ENCODE measurements at places on chromosomes 3 and 15.

GRCh38 chr3:194565597-194566190 lies 67.5 kb downstream of the TMEM44 start:
- no peak for DNase-seq

DNA sequence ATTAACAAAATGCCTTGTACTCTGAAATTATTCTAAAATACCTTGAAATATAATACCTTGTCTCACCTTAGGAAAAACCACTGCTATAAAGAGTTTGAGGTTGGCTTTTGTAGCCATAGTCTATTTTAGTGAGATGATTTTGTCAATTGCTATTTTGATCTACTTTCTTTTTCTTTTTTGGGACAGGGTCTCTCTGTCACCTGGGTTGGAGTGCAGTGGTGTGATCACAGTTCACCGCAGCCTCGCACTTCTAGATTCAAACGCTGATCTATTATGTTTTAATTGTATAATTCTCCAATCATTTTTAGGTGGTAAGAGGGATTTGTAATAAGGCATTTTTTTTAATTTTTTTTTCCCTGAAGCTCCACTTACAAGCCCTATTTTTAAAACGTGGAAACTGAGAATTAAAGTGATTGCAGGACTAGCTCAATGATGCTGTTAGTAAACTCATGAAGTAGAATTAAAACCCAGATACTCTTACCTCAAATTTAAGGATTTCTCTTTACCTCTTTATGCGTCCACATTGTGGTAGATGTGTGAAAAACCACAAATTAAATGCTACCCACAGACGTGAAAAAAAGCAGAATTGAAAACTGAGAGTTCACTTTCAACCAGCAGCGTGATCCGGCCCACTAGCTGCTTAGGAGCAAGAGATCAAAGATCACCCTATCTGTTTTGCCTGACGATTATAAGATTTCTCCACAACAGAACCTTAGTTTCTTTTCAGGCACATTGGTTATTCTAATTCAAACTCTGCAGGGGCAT lies 384.2 kb downstream of the CGGBP1 start:
- no peak for DNase-seq

GRCh38 chr15:31263751-31264558 lies 62.7 kb upstream of the KLF13 start:
- DNase-seq = no peak

- DNase-seq = no peak
Observed at GRCh38 chr3:155368786-155369185, 75.3 kb upstream of the STRIT1 start.

DNA sequence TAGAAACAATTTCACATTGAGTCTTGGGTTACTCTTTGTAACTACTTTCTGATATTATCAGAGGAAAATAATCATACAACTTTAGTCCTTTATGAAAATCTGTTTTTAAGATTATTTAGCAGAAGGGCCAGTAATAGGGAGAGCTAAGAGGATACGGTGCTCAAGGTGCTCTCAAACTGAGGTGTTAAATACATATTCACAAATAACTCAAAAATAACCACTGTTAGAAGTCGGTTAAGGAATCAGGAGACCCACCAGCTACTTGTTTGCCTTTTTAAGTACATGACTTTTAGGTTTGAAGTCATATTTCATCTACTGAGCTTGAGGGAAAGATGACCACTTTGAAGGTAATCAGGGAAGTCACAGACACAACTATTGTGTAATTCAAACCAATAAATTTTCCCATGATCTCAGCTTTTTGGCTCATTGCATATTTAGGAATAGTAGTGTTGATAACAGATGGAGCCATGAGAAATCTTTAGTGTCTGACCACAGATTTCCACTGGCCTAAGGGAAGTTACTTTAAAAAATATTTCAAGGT lies 1.4 kb upstream of the RSRC1 start:
- DNase-seq = no peak

- DNase-seq = no peak
Observed at GRCh38 chr3:170806676-170807075, 63.3 kb downstream of the RPL22L1 start.

GRCh38 chr15:101489237-101489598 lies 289 bp downstream of the PCSK6 start:
- DNase-seq = no peak

GRCh38 chr15:56052395-56053045 lies 59.1 kb upstream of the NEDD4 start:
- no peak for DNase-seq

- DNase-seq = no peak
Observed at GRCh38 chr3:13243586-13243985, 170.4 kb upstream of the IQSEC1 start.

DNA sequence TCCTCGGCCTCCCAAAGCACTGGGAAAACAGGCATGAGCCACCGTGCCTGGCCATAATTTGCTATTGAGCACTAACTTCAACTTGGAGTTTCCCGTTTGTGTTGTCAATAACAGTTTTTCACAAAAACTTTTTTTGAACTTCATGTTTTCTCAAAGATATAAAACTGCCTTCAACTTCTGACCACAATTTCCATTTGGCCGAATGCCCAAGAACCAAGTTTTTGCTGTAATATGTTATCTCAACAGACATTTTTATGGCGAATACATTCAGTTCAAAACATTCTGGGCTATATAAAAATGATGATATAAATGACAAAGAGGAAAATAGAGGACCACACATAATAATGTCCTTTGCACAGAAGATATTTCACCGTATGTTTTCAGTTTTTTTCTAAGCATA lies 56.4 kb downstream of the NEDD4 start:
- no peak for DNase-seq

- DNase-seq = no peak
Observed at GRCh38 chr15:69081310-69082004, 67.0 kb downstream of the NOX5 start.

DNA sequence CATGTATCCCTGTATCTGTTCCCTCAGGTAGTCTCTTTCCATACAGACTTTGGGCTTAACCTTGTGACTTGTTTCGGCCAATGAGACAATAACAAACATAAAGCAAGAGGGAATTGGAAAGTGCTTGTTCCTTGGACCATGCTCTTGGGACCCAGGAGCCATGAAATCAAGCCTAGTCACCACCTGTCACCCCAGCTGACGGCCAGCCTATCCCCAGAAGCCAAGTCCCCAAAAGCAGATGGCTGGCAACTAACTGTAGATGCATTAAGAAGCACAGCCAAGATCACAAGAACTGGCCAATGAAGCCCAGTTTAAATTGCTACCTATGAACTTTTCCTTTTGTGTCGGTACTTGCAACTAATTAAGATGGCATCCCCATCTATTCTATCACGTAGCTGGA lies 822.0 kb downstream of the CADM2 start:
- DNase-seq = no peak

GRCh38 chr3:193187070-193187722 lies 53.8 kb upstream of the PLAAT1 start:
- no peak for DNase-seq

GRCh38 chr3:147418808-147419701 lies 9.9 kb downstream of the ZIC1 start:
- no peak for DNase-seq

DNA sequence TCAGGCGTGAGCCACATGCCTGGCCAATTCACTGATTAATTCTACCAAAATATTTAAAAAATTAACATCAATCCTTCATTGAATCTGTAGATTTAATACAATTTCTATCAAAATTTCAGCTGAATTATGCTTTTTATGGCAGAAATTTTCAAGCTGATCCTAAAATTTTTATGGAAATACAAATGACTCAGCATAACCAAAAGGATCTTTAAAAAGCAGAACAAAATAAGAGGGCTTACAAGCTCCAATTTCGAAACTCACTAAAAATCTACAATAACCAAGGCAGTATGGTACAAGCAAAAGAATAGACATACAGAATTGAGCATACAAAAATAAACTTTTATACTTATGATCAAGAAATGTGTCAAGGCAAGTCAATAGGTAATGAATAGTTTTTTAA lies 180.4 kb upstream of the CTNNB1 start:
- DNase-seq = no peak

GRCh38 chr15:34133511-34133910 lies 31.6 kb downstream of the PGBD4 start:
- no peak for DNase-seq

DNA sequence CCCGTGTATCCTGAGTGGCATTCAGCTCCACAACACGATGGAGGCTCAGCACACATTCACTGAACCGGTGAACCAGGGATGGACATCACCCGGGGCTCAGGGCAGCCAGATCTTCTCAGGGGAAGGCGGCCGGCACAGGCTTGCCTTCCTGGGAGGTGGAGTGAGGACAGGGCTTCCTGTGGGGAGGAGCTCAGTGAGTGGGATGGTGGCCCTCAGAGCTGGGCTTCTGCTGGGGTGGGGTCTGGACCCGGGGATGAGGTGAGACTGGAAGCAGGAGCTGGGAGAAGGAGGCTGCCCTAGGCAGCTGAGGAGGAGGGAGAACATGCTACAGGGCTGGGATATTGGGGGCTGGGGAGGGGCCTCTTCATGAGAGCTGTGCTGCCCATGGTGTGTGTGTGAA lies 58.5 kb upstream of the PRR23E start:
- DNase-seq = no peak

DNA sequence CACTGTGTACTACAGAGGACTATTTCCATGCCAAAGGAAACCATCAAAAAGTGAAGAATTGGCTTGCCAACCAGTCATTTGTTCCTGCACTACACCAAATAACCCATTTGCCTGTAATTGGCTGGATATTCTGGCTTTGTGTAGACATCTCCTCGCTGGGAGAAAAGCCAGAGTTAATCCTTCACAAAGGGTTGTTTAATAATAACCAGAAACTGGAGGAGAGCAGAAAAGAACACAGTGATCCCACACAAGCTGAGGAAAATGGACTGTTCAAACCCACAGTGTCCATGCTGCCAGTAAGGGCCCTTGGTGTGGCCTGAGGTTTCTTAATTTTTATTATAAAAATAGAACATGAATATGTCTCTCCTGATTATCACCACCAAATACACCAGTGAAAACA lies 294.0 kb downstream of the RORA start:
- DNase-seq = no peak

GRCh38 chr3:129857899-129858298 lies 35.6 kb downstream of the TMCC1 start:
- no peak for DNase-seq

GRCh38 chr3:15651396-15651795 lies 49.9 kb downstream of the BTD start:
- DNase-seq = no peak

DNA sequence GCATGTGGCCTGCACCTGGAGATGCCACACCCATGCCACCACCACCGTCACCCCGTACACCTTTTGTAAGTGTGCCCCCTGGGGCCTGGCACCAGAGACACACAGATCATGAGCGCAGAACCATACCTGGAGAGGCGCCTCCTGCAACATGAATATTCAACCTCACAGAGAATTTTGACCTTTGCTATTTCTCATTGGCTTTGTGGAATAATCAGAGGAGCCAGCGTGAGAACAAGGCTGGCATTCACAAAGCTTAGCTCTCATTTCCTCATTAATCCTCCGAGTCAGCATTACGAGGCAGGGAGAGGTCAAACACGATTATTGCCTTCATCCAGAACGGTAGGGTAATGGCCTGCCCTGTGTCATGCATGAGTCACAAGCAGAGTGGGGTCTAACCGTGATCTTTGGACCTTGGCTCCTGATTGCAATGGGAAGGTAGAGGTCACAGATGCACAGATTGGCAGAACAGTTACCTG lies 73.0 kb upstream of the POMGNT2 start:
- DNase-seq = no peak

GRCh38 chr15:53328341-53328740 lies 431.1 kb downstream of the WDR72 start:
- no peak for DNase-seq

- no peak for DNase-seq
Observed at GRCh38 chr15:101162701-101163483, 89.0 kb downstream of the CHSY1 start.

GRCh38 chr3:109336291-109336861 lies 970 bp downstream of the DPPA4 start:
- no peak for DNase-seq

GRCh38 chr15:70023064-70023768 lies 74.5 kb downstream of the TLE3 start:
- DNase-seq = no peak

DNA sequence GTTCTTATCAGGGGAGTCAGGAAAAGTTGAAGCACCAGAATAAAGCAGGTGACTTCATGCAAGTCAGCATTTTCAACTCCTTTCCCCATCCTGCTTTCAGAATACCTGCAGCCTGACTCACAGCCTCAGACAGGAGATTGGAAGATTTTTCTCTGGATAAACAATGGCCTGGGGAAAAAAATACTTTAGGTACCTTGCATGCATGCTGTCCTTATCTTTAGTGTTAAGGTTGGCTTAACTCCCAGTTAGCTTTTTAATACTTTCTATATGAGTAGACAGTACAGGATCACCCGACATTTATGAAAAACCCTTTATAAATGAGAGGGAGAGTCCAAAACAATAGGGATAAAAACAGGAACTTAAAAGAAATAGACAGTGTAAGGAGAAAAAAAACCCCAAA lies 53.6 kb downstream of the PAK2 start:
- no peak for DNase-seq

DNA sequence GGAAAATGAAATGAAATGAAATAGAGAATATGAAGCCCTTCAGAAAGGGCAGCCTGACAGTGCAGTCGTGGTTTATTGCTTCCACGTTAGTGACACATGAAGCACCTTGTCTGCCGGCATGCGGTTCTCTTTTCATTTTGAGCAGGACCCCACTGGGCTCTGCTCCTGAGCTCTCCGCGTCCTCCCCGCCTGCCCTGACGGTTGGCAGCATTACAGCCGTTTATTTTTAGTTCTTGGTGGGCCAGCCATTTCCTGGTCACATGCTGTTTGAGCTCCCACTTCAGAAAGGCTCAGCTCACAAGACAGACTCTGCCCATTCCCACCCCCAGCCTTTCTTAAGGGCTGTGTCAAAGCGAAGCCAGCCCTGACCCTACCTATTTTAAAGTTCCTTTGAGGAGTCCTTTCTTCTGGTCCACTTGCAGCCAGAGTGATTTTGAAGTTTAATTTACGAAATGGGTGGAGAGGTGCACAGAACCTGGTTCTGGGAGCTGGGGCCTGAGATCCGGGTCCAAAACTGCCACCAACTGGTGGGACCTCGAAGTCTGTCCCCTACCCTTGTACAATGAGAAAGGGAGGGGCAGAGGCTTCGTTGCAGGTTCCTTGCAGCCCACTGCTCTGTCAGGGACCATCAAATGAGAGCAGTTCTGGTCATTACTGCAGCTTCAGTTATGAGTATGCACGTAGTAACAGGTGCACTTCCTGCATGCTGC lies 60.1 kb downstream of the MGLL start:
- peak; percentile 43 for DNase-seq

- no peak for DNase-seq
Observed at GRCh38 chr3:196513697-196514349, 1.3 kb downstream of the SMCO1 start.

DNA sequence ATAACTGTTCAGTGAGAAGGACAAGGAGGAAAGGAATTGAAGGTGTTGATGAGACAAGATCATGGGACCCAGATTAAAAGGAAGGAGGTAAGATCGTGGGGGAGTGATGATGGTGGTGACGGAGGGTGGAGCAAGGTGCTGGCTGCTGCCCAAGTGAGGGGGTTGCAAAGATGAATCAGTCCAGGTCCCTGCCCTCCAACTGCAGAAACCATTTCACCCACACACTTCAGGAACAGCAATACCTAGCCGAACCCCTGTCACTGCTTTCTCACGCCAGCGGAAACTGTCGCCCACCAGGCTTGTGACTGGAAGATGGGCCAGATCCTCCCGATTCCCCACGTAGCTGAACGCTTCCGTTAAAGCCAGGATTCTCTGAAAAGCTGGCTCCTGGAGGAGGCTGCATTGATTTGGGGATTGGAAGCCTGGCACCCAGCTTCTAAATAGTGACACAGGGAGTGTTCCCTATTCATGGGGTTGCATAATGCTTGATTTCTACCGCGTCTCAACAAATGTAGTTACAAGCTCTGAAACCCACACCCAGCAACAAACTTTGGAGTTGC lies 3.2 kb upstream of the LSG1 start:
- no peak for DNase-seq

GRCh38 chr3:178117641-178118040 lies 418.6 kb upstream of the KCNMB2 start:
- no peak for DNase-seq

All from NCI-H187 treated with DMSO at 0.1 percent for 48 hours (cell line).